IMR-90 (cell line): ENCODE measurements at places on chromosomes 7 and 10. TPM values are rescaled to one million over a fixed set of nuclear protein-coding genes. Genes with fewer than 3 reads are reported as not detected.

- H3K4me3 ChIP-seq = no peak overlapping the region
- H3K36me3 ChIP-seq = no peaks in the 10 kb centered on the region
- H3K27ac ChIP-seq = no peak overlapping the region
- no peak for DNase-seq
Measured at GRCh38 chr7:140297192-140297591, 101.1 kb downstream of the SLC37A3 start.

GRCh38 chr7:139869886-139870285, 40.8 kb downstream of the TBXAS1 start:
- no peaks in the 10 kb centered on the region for H3K27me3 ChIP-seq
- DNase-seq = no peak

DNA sequence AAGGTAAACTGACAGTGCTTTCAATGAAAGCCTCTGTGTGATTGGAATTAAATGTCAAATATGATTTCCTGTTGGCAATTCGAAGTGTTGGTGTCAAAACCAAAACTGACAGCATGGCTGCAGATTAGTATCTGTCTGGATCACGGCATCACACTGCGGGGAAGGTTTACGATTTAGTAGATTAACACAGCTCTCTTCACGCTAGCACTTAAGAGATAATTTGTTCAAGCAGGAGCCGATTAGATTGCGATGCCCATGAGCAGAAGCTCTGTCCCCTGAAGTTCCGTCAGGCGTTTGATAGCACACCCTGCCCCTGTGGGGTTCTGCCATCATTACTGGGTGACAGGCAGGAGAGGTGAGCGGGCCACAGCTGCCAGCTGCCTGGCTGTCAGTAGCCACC, 279.5 kb upstream of the AUTS2 start:
- no peaks in the 10 kb centered on the region for H3K4me1 ChIP-seq
- DNase-seq = no peak
- no peak overlapping the region for H3K27ac ChIP-seq
- no peak overlapping the region for H3K4me3 ChIP-seq
- no peaks in the 10 kb centered on the region for H3K27me3 ChIP-seq
- H3K36me3 ChIP-seq = no peaks in the 10 kb centered on the region

DNA sequence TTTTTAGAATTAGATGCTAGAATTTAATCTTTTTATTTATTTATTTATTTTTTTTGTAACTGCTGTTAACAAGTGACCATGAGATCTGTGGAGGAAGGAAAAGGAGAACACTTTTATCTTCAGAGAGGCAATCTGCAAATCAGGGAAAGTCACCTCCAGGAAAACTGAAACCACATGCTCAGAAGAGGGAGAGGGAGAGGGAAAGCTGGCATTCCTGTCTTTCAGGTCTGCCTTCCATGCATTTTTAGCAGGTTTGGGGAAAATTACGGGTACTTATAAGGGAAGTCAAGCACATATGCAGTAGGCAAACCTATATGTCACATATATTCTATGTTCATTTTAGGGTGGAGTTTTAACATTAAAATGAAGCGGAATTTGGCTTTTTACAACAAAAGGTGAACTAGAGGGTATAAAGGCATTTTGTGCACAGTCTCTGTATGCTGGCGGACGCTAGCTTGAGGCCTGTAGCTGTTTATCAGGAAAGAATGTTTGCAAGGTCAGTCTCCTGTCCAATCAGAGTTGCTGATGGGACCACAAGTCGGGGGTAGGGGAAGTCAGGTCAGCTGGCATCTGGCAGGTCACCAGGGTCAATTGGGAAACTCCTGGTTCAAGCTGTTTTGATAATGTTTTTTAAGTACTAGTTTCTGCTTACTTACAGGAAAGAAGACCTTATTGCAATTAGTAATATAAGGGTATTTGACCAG, 333.5 kb downstream of the GPR158 start:
- H3K27ac ChIP-seq = no peak overlapping the region
- no peak for DNase-seq
- H3K27me3 ChIP-seq = no peaks in the 10 kb centered on the region
- H3K36me3 ChIP-seq = no peaks in the 10 kb centered on the region
- H3K4me3 ChIP-seq = no peak overlapping the region

- H3K27me3 ChIP-seq = no peaks in the 10 kb centered on the region; the same call in 1 of the 2 replicates
- no peaks in the 10 kb centered on the region; the same call in 1 of the 2 replicates for H3K4me1 ChIP-seq
- H3K36me3 ChIP-seq = no peaks in the 10 kb centered on the region
- peak; percentile 42 for DNase-seq
Measured at GRCh38 chr7:3280445-3280844, 20.6 kb upstream of the SDK1 start.

GRCh38 chr10:116785867-116786266, 43.5 kb upstream of the HSPA12A start:
- H3K4me1 ChIP-seq = no peaks in the 10 kb centered on the region
- peaks cover 3% of the 10 kb centered on the region; the same call in 1 of the 2 replicates for H3K27me3 ChIP-seq
- DNase-seq = no peak
- no peak overlapping the region for H3K27ac ChIP-seq

The SORCS1 gene
- under 0.01 TPM in 1 of 2 replicates, not detected in the other for total RNA-seq

GRCh38 chr7:23622506-23622925, 25.3 kb downstream of the CCDC126 start:
- no peaks in the 10 kb centered on the region for H3K36me3 ChIP-seq
- H3K27ac ChIP-seq = no peak overlapping the region
- H3K27me3 ChIP-seq = no peaks in the 10 kb centered on the region
- peak; percentile 76 for DNase-seq

DNA sequence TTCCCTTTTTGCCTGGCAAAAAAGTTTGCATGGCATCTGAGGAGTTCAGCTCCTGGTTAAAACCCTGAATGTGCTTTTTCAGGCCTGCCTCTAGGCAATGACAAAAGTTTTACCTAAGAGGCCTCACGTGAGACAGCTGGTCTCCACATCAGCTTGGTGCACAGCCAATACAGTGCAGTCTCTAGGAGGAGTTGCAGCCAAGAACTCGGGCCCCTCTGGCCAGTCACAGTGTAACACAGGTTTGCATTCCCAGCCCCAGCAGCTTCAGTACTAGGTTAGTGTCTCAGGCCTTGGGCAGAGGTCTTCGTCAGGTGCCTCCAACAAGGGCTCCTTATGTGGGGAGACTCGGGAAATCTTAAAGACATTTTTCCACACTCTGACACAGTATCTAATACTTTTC, 771.7 kb downstream of the SORCS1 start:
- H3K27ac ChIP-seq = no peak overlapping the region
- H3K4me3 ChIP-seq = no peak overlapping the region
- DNase-seq = no peak
- no peaks in the 10 kb centered on the region for H3K36me3 ChIP-seq

GRCh38 chr7:25765110-25765655, 386.8 kb upstream of the NFE2L3 start:
- no peaks in the 10 kb centered on the region for H3K27me3 ChIP-seq
- no peaks in the 10 kb centered on the region for H3K4me1 ChIP-seq
- no peak overlapping the region for H3K27ac ChIP-seq
- H3K36me3 ChIP-seq = no peaks in the 10 kb centered on the region
- DNase-seq = no peak

DNA sequence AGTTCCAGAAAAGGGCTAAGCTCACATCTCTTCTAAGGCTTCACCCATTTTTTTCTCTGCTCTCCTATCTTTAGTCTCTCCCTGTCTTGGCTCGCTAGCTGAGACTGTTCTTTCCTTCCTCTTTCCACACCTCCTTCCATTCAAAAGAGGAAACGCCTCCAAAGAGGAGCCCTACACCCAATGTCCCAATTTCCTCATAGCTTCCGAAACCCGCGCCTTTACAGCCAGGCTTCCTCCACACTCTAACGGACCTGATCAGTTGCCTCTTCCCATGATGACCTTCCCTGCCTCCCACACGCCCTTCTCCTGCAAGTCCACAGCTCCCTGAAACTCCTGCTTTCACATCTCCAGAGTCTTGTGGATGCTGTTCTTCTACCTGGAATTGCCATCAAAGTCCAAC, 71.7 kb downstream of the COBL start:
- H3K27ac ChIP-seq = no peak overlapping the region
- H3K27me3 ChIP-seq = no peaks in the 10 kb centered on the region
- no peaks in the 10 kb centered on the region for H3K36me3 ChIP-seq
- no peak for DNase-seq
- no peak overlapping the region for H3K4me3 ChIP-seq

- H3K27ac ChIP-seq = no peak overlapping the region
- no peaks in the 10 kb centered on the region for H3K36me3 ChIP-seq
- no peaks in the 10 kb centered on the region for H3K27me3 ChIP-seq
- no peak overlapping the region for H3K4me3 ChIP-seq
- H3K4me1 ChIP-seq = no peaks in the 10 kb centered on the region
Measured at GRCh38 chr10:111344804-111345203, 268.0 kb downstream of the ADRA2A start.
